Cardiac muscle cell (in vitro differentiated cells and primary cell): ENCODE measurements at places on chromosomes 3 and 15. TPM values are rescaled to one million over a fixed set of nuclear protein-coding genes. Genes with fewer than 3 reads are reported as not detected.

The MST1 gene
- 41.5 and 48.7 TPM in 2 replicates for total RNA-seq

The C3orf70 gene
- total RNA-seq, result 0.42 and 1.1 TPM in 2 replicates

The TMPRSS7 gene
- not detected in 2 replicates for total RNA-seq

The THPO gene
- total RNA-seq, result 3.0 and 3.1 TPM in 2 replicates

GRCh38 chr3:147816752-147817151 is 407.6 kb downstream of the ZIC1 start:
- no peak overlapping the region for H3K4me3 ChIP-seq
- no peaks in the 10 kb centered on the region for H3K4me1 ChIP-seq
- no peaks in the 10 kb centered on the region for H3K27me3 ChIP-seq

DNA sequence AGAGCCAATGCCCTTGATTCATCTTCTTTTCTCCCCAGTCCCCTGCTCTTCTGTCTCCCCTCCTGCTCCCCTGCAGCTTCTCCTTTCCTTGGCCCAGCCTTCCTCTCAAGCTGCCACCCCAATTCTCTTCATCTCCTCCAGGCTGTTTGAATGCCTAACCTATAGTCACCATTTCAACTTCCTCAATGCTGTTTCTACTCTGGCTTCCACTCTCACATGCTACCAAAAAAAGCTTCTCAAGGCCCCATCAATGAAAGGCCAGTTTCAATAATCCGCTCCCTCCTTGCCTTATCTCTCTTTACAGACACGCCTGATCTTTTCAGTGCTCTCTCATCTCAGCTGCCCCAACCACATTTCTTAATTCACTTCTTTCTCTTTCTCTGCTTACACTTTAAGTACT is 212.2 kb upstream of the GPR149 start:
- H3K27ac ChIP-seq, result no peak overlapping the region
- H3K36me3 ChIP-seq, result no peaks in the 10 kb centered on the region
- H3K4me1 ChIP-seq, result no peaks in the 10 kb centered on the region
- H3K4me3 ChIP-seq, result no peak overlapping the region
- no peaks in the 10 kb centered on the region for H3K27me3 ChIP-seq

DNA sequence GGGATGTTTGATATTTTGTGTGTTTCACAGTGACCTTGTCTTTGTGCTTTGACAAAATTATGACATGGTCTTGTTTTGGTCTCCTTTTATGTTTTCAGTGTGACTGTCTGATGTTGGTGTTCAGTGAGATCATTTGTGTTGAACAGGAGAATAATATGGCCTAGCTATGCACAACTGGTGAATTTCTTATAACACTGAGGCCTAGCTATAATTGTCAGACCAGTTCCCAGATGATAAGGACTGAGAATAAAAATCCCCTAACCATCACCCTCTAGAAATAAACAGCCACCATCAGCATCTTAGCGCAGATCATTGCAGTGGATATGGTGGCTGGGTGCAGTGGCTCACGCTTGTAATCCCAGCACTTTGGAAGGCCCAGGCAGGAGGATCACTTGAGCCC is 66.8 kb upstream of the LIMD1 start:
- no peaks in the 10 kb centered on the region for H3K27me3 ChIP-seq
- no peak overlapping the region for H3K4me3 ChIP-seq
- no peak overlapping the region for H3K27ac ChIP-seq
- H3K36me3 ChIP-seq, result peaks cover 20% of the 10 kb centered on the region
- no peaks in the 10 kb centered on the region for H3K4me1 ChIP-seq
- DNase-seq, result no peak
